Stomach (tissue), 19 donors: ENCODE measurements at places on chromosomes 6 and 20. TPM values are rescaled to one million over a fixed set of nuclear protein-coding genes. Genes with fewer than 3 reads are reported as not detected.
A peak's percentile ranks its signal among the peaks of the same experiment; 100 is the strongest.

GRCh38 chr6:146582857-146583256 is 15.9 kb upstream of the ADGB start:
- DNase-seq = peak; percentile 43

- DNase-seq = no peak
These were observed 106.6 kb downstream of the RNASET2 start for GRCh38 chr6:166849749-166850183.

- no peak for DNase-seq
These were observed 38.5 kb downstream of the PKIB start for GRCh38 chr6:122648726-122649125.

DNA sequence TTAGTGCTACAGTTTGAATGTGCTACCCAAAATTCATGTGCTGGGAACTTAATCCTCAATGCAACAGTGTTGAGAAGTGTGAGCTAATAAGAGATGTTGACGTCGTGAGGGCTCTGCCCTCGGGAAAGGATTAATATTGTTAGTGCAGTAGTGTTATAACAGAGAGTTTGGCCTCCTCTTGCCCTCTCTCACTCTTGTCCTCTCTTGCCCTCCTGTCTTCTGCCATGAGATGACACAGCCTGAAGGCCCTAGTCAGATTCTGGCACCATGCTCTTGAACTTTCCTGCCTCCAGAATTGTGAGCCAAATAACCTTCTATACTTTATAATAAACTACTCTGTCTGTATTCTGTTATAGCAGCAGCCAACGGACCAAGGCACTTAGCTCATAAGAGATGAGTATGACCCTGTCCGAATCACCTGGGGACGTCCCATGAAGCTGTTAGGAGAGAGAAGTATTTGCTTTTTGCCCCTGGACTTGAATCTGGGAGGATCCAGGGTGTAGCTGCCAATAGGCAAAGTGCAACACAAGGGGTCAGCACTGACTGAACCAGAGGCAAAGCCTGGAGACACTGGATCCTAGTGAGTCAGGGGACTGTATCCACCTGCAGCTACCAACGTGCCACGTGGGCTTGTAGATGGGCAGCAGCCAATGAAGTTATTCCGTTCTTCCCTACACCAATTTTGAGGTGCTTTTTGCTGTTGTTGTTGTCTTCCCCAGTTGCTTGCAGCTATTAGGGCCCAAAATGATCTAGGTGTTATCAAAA is 233.7 kb downstream of the THBS2 start:
- DNase-seq = peak; percentile 43

- DNase-seq = no peak
These were observed 156.1 kb upstream of the PTPRK start for GRCh38 chr6:128676456-128676855.

DEFB132 gene
- total RNA-seq = not detected

- DNase-seq = no peak
These were observed 140.0 kb upstream of the SGK1 start for GRCh38 chr6:134457941-134458340.

GRCh38 chr20:57834306-57835073 is 124.7 kb upstream of the PMEPA1 start:
- DNase-seq = no peak

- no peak for DNase-seq
These were observed 162.9 kb upstream of the SLC24A3 start for GRCh38 chr20:19049514-19049913.

GRCh38 chr6:42269553-42269952 is 51.9 kb upstream of the MRPS10 start:
- peak; percentile 31 for DNase-seq

- DNase-seq = peak; percentile 89
These were observed 76.3 kb downstream of the SLC22A23 start for GRCh38 chr6:3380344-3381232.

- DNase-seq = no peak
These were observed 26.3 kb downstream of the SLC2A4RG start for GRCh38 chr20:63765902-63766301.

GRCh38 chr6:4943716-4944115 is 60.1 kb downstream of the RPP40 start:
- no peak for DNase-seq

GRCh38 chr20:63619505-63619904 is 7.4 kb downstream of the GMEB2 start:
- DNase-seq = no peak

GRCh38 chr6:167399051-167399387 is 74.1 kb downstream of the TTLL2 start:
- DNase-seq = no peak
